ENCODE measurements at places on chromosomes 1 and 21.

- no peak for DNase-seq
Observed at GRCh38 chr1:90513956-90514355, 203.1 kb downstream of the BARHL2 start.

GRCh38 chr1:201213926-201214325 lies 23.3 kb downstream of the IGFN1 start:
- DNase-seq, result no peak

DNA sequence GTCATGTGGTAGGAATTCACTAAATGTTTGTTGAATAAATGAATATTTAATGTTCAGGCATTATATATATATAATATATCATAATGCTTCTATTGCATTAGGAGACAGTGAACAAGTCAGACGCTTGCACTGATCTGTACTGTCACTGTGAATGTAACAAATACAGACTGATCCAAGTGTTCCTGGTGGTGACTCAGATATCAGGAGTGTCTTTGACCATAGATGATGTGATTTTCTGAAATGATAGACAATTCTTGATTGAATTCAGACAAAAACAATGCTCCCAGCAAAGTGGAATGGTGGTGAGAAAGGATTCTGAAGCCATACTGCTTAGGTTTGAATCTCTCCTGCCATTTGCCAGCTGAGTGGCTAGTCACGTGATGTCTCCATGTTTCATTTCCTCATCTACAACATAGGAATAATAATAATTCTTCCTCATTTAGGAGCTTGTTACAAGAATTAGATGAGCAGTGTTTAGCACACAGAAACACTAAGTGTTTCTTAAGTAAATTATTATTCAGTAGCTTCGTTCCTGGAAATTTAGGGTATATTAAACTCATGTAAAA lies 71.0 kb downstream of the OLFML2B start:
- DNase-seq, result no peak

DNA sequence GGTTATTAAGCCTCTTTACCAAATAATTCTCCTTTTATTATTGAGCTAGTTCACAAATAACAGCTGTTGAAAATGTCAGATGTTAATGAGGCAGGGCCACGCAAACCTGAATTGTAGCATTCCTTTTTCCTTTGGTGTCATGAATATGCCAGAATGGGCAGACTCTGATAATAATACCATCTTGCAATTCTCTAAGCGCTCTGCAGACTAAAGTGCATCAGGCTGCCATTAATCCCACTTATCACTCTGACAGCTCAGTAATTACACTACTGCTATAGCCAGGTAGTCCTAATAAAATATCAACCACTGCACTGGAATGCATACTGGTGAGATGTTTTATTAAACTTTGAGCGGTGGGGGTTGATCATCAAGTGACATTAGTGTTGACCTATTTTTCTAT lies 177.7 kb downstream of the DPYD start:
- DNase-seq, result no peak

- DNase-seq, result no peak
Observed at GRCh38 chr1:5936126-5936525, 56.1 kb downstream of the NPHP4 start.

DNA sequence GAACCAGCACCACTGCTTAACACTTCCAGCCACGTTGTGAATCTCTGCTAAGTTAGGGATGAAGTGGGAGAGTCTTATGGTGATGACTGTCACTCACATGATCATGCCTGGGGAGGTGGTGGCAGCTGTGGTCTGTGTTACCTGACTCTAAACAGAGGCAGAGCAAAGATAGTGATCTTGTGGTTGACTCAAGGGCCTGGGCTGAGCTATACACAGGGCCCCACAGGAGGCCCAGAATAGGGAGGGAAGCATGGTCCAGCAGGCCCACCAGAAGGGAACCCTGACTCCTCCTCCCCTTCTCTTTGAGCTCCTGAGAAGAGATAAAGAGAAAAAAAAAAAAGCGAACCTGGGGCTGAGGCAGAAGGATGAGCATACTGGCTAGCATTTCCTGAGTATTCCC lies 55.0 kb downstream of the PLXNA2 start:
- peak; percentile 43 for DNase-seq

DNA sequence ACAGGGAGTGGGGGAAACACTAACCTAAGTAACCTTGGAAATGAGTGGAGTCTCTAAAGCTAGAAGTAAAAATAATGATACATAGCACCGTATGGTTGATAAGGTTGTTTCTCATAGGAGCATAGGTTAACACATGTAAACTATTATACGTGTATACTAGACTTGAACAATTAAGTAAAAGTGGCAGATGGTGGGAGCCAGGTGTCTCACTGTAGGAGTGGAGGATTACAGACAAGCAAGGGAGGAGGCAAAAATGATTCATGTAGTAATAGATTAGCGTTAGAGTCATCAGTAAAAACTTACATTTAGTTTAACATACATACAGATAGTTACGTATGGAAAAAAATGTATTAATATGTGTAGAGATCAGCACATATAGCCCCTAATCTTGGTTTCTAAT lies 138.4 kb upstream of the DSCAM start:
- no peak for DNase-seq

- DNase-seq, result peak; percentile 12
Observed at GRCh38 chr1:241130881-241131280, 226.1 kb downstream of the RGS7 start.

DNA sequence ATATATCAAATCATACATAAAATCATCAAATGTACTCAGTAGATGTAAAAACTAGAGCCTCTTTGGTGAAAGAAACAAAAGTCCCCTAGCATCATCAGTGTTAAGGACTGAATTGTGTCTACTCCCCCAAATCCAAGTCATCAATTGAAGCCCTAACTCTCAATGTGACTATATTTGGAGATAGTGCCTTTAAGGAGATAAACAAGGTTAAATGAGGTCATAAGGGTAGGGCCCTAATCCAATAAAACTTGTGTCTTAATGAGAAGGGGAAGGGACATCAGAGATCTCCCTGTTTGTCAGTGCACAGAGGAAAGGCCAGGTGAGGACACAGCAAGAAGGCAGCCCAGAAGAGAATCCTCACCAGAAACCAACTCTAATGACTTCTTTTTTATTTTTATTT lies 33.5 kb downstream of the USP24 start:
- DNase-seq, result no peak

GRCh38 chr1:169508432-169509338 lies 22.9 kb upstream of the SLC19A2 start:
- DNase-seq, result no peak

DNA sequence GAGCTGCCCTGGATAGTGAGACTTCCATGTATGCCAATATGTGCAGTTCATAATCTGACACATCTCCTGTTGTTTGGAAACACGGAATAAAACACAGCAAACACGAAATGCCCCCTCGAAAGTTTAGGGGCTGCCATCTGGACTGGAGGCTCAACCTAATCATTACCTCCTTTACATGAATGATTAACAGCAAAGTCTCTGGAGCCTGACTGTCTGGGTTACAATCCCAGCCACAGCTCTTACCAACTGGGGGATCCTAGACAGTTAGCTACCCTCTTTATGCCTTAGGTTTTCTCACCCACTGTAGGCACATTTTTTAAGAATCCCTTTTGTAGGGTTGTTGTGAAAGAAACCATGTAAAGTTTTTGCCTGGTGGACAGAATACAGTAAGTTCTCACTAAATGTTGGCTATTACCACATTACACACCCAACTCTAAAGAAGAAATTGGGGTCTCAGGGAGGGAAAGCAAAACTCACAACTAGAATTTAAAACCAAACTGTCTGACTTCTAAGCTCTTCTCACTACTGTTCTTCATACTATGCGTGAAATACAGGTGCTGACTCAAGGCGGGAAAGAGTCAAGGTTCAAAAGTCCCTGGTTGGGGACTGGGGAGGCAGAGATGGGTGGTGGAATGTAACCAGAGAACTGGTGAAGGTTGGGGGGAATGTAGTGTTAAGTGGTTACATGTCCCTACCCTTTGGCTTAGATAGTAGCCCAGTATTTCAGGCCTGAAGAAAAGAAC lies 24.2 kb downstream of the CYP4A22 start:
- DNase-seq, result no peak

- no peak for DNase-seq
Observed at GRCh38 chr1:222339376-222339947, 208.4 kb downstream of the HHIPL2 start.

- no peak for DNase-seq
Observed at GRCh38 chr1:230282157-230282556, 144.0 kb downstream of the PGBD5 start.

GRCh38 chr1:115136706-115137105 lies 47.4 kb upstream of the TSPAN2 start:
- DNase-seq, result no peak

DNA sequence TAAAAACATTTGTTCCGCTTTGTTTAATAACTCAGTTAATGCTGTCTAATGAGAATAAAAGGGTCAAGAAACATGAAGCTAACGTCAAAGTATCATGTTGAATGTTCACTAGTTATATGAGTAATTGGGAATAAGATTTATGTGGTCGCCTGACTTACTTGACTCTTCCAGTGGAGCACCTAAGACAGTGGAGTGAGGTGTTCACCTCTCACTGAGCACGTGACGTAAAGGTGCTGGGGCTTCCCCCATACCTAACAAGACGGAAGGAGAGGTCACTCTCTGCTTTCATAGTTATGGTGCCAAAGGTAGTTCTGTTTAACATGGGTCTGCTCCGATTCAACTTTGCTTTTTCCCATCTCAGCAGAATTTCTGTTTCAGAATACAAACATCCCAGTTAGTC lies 686 bp downstream of the KMO start:
- no peak for DNase-seq

DNA sequence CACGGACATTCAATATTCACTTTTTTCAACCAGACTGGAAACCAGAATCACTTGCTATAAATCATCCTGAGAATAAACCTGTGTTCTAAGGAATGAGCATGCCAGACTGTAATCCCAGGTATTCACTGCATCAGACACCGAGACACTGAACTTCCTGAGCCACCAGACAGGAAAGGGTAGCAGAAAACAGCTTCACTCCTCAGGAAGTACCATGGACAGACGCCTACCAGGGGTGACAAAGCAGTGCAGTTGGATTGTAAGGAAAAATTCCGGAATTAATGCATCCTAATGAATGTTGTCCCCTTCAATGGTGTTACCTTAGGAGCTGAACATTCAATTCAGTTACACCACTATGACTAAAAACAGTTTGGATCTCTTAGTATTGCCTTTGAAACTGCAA lies 156.1 kb downstream of the PIGK start:
- no peak for DNase-seq

GRCh38 chr21:17495680-17496079 lies 17.2 kb upstream of the CXADR start:
- peak; percentile 48 for DNase-seq

DNA sequence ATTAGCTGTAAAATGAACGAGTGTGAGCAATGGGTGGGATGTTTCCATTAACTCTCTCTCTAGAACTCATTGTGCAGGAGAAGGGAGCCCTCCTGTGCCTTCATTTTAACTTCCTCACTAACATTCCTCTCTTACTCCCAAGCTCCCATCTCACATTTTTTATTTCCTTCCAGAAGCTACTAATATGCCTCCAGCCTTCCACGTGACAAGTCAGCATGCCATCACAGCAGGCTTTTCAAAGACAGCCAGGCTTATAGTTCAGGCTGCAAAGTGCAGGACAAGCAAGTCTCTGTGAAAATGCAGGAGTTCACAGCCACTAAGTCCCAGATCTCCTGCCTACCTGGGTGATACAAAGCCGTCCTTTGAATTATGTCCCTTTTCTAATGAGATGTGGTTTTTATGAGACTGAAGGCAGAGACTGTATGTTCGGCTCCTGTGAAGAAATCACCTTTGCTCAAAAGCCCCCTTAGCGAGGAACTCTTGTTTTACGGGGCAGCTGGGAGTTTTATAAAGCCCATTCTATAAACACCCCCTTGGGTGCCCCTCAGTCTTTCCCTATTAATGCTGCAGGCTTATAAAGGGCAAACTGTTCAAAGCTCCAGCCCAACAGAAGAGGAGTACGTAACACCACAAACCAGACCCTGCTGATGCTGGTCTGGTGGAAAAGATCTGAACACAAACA lies 14.8 kb upstream of the ANGPTL7 start:
- DNase-seq, result no peak

DNA sequence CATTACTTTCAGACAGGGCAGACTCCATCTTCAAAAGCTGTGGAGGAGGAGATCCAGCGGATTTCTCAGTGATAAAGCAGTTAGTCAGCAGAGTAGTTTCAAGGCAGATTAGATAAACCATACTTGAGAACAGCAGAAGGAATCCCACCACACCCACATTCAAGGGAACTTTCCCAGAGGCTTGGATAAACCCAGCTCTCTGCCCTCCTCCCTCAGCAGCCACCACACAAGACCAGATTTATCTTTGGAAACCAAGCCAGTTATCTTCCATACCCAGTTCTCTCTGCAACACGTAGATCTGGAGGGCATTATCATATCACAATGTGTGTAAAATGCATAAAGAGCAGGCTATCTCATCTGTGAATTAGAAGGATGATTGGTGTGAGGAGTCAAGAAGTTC lies 40.2 kb downstream of the GFI1 start:
- DNase-seq, result no peak

DNA sequence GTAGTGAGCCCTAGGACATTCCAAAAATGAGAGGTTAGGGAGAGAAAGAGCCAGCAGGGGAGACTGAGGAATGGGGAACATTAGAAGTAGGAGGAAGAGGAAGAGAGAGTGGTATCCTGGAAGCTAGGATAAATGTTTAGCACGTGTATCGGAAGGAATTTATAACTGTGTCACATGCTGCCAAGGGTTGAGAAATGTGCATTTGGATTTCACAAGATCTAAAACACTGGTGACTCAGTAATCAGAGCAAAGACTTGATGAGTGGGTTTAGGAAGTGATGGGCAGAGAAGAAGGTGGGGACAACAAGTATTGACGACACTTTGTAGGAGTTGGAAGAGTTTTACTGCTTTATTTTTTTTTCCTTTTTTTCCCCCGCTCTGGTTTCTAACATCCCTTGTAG lies 193.9 kb downstream of the FMN2 start:
- DNase-seq, result no peak

All from Caki2 (cell line).